Activated T-helper 1 cell treated with anti-CD3 and anti-CD28 coated beads, Interleukin-2, amount 50 U/mL, for 16 hours (primary cell): ENCODE measurements at places on chromosomes 3 and 15.

GRCh38 chr3:179079537-179079936 lies 7.9 kb upstream of the ZMAT3 start:
- DNase-seq, result no peak

DNA sequence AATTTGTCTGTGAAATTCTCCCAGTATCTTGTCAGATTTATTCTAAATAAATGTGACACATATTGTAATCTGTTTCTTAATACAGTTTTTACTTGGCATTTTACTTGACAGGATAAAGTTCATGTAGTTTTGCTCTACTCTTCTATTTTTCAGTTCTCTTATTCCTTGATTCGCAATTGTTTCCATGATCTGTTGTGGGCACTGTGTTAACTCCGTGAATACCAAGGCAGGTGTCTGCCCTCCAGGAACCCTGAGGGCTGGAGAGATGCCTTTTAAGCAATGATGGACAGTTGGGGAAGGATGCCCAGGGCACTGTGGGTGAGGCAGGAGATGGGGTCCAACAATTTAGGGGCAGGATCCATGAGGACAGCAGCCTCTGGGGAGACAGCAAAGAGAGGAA lies 3.1 kb downstream of the CLDN11 start:
- DNase-seq, result no peak

GRCh38 chr3:21062831-21063294 lies 688.1 kb downstream of the ZNF385D start:
- DNase-seq, result no peak

DNA sequence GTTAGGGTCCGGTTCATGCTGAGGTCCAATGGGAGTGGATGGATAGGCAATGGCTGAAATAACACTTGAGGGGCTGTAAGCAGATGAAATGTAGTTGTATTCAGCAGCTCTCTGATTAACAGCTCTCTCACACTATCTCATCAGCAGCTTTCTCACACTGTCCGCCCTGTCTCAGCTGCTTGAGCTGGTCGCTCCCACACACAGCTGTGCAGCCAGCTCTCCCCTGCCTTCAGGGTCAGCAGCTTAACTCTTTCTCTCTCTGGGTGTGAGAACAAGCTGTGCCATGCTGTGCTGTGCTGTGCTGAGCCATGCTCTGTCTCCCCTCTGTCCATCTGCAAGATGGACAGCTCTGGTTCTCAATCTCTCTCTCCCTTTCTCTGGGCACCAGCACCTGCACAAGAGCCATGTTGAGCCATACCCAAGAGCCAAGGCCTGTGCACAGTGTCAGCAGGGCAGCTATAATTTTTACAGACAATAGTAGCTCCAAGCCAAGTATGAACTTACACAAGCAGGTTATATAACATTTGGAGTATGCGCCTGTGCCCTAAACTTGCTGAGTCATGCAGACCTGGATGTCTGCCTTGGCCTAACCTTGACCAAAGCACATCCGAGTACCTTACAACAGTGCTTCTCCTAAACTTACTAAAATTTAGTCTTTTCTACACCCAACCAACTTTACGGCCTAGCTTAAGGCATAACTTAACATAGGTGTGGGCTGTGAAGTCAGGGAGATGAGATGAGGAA lies 291.3 kb upstream of the TRIM42 start:
- no peak for DNase-seq

- no peak for DNase-seq
These were observed 203.7 kb upstream of the ZNF385D start for GRCh38 chr3:21954709-21955108.

DNA sequence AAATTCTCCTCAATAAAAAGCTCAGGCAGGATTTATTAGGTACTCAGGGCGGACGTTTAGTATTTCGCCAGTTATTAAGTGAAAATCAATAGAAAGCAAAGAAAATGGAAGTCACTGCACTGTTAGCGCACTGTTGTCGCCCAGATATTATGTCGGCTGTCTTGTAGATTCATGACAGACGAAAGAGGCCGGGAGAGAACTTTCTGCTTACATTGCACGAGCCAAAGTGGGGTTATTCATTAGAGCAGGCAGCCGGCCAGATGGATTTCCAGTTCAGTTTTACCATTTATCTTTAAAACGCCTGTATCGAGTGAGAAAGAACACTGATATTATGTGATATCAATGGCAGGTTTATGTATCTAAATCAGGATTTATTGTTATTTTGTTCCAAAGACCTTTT lies 866.0 kb upstream of the NR2F2 start:
- DNase-seq, result no peak

DNA sequence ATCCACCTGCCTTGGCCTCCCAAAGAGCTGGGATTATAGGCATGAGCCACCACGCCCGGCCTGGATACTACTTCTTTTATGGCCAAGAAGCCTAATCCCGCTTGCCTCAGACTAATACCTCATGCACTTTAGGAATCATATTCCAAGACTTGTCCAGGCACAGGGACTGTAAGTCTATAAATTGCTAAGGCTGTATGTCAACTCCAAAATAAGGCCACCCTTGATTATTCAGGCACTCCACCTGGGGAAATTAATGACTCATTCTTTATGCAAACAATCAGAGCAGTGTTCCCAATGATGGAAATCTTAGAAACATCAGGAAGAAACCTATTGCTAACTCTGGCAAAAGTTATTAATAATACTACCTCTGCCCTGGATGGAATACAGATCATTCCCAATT lies 98.4 kb downstream of the ERC2 start:
- no peak for DNase-seq

- no peak for DNase-seq
These were observed 37.3 kb downstream of the FSD2 start for GRCh38 chr15:82768414-82769054.

GRCh38 chr3:54736459-54736858 lies 191.4 kb downstream of the LRTM1 start:
- DNase-seq, result no peak

DNA sequence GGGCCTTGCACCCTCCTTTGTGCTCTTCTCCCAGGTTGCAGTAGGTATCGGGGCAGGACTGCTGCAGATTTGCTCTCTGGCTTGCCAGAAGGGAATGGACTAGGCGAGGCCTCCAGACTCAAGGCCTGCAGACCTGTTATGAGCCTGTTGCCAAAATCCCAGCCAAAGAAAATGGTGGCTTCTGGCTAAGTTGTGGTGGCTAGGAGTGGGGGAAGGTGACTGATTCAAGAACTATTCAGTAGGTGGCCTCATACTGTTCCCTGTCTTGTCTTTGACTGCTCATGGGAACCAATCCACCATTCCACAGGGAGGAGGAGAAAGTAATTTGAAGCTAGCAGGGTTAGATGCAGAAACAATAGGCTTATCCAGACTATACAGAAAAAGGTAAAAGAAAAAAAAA lies 380.4 kb upstream of the PROK2 start:
- no peak for DNase-seq

GRCh38 chr15:82647045-82647834 lies at the start of gene CPEB1:
TSS of gene CPEB1 (minus strand) at chr15:82647363. CDS start at chr15:82628459, 18,904 bp downstream.
- DNase-seq, result no peak

GRCh38 chr3:139505829-139506386 lies 29.6 kb upstream of the RBP2 start:
- no peak for DNase-seq

DNA sequence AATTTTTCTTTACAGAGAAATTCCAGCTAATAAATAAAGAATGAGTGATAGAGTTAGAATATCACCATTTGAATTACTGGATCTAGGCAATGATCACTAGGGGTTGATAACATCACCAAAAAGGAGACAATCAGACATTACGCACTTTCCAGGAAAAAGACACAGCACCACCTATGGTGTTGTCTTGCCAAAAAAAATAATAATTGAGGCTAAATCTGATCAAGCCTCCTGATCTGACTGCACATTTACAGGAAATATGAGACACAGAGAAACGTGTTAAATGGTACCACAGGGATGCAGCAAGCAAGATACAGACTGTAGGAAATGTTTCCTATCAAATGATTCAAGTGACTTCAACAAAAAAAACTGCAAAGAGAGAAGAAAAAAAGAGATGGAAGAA lies 92.8 kb downstream of the EOMES start:
- no peak for DNase-seq

- no peak for DNase-seq
These were observed 203.3 kb upstream of the IL12A start for GRCh38 chr3:159785273-159785708.

GRCh38 chr3:5663601-5664000 lies 476.1 kb downstream of the EDEM1 start:
- no peak for DNase-seq

- no peak for DNase-seq
These were observed 59.2 kb downstream of the UACA start for GRCh38 chr15:70704166-70704565.

DNA sequence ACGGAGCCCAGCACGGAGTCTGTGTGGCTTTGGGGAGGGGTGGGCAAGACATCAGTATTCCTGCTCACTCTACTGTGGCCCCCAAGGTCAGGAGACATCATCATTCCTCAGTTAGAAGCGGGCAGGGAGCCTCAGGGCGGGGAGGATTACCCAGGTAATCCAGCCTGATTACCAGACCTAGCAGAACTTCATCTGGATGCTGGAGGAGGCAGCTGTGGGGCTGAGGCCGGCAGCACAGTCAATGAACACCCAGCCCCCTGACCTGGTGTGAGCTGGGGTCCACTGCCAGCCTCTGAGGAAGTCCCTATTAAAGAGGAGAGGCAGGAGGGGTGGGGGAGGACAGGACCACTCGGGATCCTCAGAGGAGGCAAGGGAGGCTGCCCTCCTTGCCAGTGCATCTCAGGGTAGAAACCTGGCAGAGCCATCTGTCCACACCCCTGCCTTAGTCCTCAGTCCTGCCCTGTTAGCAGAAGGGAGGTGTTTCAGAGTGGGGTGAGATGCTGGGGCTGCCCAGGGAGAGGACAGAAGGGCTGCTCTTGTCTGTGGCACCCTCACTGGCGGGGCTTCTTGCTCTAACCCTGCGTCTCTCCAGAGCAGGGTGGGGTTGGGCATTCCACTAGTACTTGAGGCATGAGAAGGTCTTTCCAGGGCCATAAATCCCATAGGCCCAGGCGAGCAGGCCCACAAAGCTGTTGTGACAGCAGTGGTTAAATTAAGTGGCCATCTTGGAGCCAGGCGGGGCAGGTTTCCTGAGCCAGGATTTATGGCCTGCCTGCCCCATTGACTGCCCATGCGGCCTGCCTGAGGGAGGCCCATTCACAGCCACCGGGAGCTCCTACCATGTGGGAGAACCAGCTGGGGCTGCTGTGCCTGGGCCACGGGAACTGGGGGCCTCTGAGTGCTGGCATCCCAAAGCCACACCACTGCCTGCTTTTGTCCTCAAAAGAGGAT lies 82.1 kb downstream of the LINGO1 start:
- DNase-seq, result no peak

- DNase-seq, result no peak
These were observed 72.1 kb downstream of the APBA2 start for GRCh38 chr15:28957606-28958498.

GRCh38 chr15:98292442-98293240 lies 332.1 kb downstream of the ARRDC4 start:
- DNase-seq, result no peak

GRCh38 chr15:67977414-67978089 lies 76.6 kb upstream of the PIAS1 start:
- DNase-seq, result no peak

DNA sequence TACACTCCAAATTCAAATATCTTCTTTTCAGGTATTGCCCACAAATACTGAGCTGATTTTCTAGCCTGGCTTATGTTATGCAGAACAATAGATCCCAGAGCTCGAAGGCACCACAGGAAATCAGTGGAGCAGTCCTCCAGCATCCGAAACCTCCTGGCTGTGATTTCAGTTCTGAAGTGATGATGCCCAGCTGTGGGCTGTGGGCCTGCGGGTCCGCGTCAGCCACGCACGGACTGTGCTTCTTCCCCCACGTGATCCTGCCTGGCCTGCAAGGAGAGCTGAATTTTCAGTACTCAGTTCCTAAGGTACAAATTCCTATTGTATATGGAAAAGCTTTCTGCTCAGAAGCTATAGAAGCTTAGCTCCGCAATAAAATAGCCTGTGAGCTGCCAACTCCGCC lies 96.2 kb downstream of the OCA2 start:
- no peak for DNase-seq
